ENCODE measurements at places on chromosomes 6 and 20.

GRCh38 chr20:23241416-23241815, 109.2 kb upstream of the NXT1 start:
- DNase-seq, result no peak

GRCh38 chr6:27679308-27679963, 206.5 kb upstream of the ZNF184 start:
- DNase-seq, result no peak

- no peak for DNase-seq
These were observed 142.1 kb downstream of the CD83 start for GRCh38 chr6:14259594-14260152.

DNA sequence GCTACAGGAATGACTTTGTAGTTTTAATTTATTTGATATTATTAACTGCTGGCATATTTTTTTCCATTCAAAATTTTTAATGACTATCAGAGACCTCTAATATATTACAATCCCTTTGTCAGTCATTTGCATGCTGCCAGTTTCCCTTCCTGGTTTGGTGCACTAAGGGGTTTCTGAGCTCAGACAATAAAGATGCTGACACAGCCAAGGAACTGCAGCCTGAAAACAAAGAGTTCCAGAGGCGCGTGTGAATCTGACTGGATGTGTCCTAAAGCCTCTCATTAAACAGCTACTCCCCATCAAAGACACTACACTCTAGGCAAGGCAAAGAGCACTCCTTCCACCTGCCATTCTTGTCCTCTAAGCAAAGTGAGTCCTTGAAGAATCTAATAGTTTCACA, 116.8 kb upstream of the DST start:
- no peak for DNase-seq

DNA sequence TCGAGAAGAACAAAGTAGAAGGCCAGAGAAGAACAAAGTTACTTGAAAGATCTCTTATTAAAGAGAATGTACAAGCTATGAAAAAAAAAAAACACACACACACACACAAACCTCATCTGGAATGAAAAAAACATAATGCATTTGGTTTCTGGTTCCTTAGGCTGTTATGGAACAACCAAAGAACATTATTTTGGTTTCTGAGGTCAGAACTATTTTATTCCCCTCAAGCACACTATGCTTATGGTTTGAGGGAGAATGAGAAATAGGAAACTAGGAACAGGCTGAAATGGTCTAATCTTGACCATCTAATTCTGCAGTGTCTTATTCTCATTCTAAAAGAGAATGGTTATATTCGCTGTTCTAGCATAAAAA, 8.8 kb downstream of the PRDM1 start:
- no peak for DNase-seq

GRCh38 chr6:147007441-147007840, 196.8 kb upstream of the STXBP5 start:
- no peak for DNase-seq

DNA sequence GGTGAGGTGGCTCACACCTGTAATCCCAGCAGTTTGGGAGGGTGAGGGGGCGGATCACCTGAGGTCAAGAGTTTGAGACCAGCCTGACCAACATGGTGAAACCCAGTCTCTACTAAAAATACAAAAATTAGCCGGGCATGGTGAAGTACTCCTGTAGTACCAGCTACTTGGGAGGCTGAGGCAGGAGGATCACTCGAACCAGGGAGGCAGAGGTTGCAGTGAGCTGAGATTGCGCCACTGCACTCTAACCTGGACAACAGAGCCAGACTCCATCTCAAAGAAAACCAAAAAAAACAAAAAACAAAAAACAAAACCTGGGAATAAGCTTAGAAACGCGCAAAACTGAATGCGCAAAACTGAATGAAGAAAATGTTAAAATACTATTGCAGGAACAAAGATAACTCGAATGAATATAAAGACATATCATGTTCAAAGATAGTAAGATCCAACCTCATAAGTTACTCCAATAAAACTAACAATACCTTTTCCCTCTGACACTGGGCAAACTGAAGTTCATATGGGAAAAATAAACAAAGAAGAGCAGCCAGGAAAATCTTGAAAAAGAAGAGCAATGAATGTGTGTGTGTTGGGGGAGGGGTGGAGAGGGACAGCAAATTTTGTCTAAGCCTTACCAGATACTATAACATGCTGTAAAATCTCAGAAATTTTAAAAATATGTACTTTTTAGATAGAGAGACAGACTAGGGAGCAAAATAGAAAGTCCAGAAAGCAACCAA, 101.0 kb upstream of the BEND3 start:
- DNase-seq, result no peak

- no peak for DNase-seq
These were observed 10.6 kb downstream of the SFT2D1 start for GRCh38 chr6:166331503-166332415.

GRCh38 chr6:14542670-14543366, 425.2 kb downstream of the CD83 start:
- DNase-seq, result no peak

DNA sequence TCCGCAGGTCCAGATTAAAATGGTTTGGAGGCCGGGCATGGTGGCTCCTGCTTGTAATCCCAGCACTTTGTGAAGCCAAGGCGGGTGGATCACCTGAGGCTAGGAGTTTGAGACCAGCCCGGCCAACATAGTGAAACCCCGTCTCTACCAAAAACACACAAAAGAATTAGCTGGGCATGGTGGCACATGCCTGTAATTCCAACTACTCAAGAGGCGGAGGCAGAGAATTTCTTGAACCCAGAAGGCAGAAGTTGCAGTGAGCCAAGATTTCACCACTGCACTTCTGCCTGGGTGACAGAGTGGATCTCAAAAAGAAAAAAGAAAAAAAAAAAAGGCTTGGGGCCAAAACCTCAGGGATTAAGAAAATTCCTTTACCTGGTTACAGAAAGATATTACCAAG, 30.5 kb downstream of the C6orf15 start:
- DNase-seq, result no peak

All from CD4-positive, alpha-beta memory T cell (primary cell).